Activated T-cell treated with anti-CD3 and anti-CD28 coated beads for 4 hours (primary cell): ENCODE measurements at places on chromosomes 12 and 14.
A peak's percentile ranks its signal among the peaks of the same experiment; 100 is the strongest.

- no peak for DNase-seq
Observed at GRCh38 chr14:21711360-21711961, 37.8 kb upstream of the OR4E1 start.

DNA sequence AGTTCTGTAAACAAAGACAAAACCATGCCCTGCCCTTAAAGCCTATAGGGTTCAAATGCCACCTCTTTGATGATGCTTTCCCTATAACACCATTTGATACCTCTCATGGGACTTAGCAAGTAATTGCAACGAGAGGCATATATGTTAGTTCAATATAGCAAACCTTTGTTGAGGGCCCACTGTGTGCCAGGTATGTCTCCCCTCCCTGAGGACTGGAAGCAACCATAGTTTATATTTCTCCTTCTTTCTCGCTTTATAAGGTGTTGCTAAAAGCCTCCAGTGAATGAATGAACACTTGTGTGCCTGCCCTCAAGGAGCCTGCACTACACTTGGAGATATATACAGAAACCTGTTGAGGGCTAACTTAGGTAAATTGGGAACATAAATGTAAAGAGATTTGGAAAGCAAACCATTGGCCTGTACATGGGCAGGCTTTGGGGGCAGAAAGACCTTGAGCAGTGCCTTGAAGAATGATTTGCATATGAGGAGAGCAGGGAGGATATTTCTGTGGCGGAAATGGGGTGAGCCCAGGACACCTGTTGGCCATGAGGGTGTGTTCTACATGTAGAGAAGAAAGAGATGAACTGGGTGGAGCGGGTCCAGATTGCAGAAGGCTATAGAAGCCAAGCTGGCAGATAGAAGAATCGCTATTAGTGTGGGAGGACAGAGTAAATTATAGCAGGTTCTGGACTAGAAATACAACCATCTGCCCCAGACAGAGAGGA lies 1.8 kb upstream of the CKAP4 start:
- no peak for DNase-seq

DNA sequence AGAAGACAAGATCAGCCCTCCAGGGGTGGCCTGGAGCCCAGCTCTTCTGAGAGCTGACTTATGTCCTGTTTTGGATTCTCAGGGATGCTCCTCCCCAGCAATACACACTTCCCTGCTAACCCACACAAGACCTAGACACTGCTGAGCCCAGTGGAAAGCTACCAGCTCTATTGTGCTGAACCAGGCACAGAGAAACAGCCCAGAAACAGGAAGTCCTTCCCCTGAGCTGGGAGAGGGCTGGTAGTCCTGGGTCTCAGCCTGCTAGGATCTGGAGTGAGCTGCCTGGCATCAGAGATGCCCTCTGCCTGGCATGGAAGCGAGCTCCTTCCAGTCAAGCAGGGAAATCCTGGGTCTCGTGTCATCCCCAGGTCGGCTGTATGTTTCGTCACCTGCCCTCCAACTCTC lies 1.2 kb upstream of the LAG3 start:
- DNase-seq = no peak

DNA sequence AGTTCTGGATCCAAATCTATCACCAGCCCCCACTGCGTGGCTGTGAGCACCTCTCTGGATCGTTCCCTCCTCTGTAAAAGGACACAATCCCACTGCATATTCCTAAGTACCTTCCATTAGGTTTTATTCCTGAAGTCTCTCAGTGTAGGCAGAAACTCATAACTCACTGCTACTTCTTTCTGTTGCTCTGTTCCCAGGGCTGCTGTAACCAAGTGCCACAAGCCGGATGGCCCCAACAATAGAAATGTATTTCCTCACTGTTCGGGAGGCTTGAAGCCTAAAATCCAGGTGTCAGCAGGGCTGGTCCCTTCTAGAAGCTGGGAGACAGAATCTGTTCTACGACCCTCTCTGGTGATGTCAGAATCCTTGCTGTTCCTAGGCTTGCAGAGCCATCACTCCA lies 24.9 kb downstream of the FOXN3 start:
- no peak for DNase-seq

DNA sequence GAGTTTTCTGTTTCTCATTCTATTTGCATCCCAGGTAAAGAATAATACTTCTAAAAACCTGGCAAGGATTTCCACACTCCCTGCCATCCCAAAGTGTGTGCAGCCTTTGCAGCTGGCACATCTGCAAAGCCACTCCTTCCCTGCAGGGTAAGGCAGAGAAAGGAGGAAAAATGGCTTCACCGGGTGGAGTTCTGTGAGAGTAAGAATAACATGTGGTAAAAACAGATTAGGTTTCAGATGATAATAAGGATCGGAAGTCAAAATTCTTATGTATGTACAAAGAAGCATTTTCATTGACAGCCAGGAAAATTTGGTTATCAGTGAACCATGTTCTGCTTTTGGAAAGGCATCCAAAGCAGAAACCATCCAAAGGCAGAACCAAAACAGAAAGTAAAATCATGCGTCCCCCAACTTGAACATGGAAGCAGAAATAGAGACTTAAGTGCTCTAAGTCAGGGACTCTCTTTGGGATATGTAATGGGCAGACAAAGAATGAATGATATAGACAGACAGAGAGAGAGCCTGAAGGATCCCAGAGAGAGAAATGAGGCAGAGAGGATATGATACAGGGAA lies 192.6 kb upstream of the CCDC196 start:
- DNase-seq = no peak

DNA sequence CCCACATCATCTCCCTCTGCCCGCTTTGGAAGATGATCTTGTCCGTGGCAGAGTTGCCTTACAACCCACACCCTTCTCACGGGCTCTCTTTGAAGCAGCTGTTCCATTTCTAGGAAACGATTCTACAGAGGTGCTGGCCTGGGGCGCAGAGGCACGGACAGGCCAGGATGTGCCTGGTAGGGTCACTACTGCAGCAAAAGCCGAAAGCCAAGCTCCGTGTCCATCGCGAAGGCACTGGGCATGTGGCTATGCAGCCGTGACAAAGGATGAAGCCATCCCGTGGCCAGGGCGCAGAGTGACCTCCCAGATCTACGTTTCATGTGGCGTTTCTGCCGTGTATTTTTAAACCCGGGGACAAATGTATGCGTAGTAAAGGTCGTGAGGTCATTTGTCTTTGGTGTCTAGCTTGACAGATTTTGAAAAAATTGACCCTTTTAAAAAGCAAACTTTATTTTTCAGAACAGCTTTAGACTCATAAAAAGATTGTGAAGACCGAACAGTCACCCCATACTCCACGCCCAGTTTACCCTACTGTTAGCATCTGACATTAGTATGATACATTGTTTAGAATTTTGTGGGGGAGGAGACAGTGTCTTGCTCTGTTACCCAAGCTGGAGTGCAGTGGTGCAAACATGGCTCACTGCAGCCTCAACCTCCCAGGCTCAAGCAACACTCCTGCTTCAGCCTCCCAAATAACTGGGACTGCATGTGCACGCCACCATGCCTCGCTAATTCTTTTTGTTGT lies 40.4 kb upstream of the NCOR2 start:
- DNase-seq = no peak

- DNase-seq = no peak
Observed at GRCh38 chr12:105252901-105253300, 16.9 kb upstream of the APPL2 start.

DNA sequence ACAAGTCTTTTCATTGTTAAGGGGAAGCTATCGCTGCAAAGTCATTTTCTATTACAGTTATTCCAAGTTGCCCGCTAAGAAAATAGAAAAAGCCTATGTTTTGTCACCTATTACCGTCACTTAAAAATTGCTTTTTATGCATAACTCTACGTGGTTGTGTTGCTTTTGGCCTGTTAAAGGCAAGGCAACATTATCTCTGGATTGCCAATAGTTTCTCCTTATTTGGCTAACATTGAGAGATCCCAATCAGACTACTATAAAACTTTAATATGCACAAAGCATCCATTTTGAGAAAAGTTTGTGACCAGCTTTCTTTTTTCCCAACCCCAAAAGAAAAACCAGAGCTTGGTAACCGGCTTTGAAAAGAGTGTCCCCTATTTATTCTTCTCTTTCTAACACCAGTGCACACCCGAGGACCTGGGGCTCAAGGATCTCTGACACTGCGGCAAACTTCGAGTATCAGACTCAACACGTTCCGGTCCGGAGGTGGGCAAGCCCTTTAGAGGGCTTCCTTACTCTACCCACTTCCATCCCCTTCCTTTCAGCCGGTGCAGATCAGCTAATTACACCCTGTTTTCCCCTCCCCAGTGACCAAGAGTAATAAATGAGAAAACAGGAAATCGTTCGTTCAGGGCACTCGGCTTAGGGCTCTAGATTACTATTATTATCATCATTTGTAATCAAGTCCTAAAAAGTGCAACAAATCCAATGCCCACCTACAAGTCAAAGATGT lies 1.2 kb downstream of the PPP1R12A start:
- no peak for DNase-seq

DNA sequence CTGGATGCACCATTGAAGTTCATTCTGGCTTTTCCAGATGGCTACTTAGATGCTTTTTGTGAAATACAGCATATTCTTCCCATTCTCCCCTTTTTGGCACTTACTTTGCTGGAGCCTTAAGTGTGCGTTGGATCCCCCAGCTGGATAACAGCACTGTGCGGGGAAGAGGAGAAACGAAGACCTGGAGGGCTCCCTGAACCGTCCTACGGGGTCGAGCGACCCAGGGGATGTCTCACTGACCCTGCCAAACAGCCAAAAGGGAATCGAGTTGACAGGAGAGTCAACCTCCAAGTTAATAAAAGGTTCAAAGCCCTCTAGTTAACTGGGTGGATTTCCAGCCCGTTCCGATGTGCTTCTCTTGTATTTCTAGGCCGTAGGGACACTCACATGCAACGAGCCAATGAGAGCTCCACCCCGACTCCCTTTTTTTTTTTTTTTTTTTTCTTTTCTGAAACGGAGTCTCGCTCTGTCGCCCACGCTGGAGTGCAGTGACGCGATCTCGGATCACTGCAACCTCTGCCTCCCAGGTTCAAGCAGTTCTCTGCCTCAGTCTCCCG lies 1.0 kb upstream of the CAMKK2 start:
- DNase-seq = peak; percentile 42

DNA sequence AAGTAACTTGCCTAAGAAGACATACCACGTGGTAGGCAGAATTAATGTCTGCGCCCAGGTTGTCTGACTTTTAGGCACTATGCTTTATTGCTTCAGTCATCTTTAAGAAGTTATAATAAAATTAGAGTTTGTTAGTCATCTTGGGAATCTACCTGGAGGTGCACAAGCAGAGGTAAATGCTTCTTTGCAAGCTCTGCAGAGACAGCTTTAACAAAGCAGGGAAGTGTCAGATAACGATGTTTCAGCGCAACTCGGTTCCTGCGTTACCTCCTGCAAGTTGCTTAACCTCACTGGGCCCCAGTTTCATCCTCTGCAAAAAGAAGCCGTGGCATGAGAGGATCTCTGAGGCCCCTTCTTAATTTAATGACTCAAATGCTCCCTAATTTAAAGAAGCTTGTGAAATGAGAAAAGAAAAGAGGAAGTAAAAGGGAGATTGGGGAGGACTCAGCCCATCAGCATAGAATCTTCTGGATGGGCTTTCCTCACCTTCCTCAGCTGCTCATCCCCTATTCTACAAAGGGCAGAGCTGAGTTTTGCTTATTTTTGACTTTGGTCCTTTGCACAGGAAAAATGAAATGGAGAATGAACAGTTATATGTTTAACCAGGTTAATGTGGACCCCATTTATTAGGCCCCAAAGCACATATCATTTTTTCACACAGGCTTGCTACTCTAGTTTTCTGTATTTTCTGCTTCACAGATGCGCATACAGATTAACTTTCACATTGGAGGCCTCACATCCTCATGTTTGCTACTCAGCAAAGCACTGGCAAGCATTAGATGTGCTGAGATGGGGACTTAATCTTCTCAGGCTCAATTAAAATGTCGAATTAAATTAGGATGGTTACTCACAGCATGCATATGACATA lies 5.1 kb downstream of the ARHGDIB start:
- DNase-seq = no peak

DNA sequence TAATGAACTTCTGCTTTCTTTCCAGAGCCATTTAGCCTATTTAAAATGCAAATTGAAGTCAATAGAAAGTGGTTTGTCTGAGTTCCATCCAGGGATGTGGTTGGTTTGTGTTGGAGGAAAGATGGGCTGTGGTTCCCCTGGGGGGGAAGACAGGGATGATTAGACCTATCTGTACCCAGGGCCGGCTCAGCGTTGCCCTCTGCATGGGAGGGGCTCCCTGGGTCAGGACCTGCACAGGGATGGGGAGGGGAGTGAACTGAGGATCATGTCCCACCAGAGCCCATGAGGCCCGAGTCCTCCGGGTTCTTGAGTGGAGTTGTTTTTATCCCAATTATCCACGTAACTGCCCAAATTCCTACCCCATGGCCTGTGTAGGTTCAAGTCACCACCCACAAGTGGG lies 76.9 kb upstream of the SFSWAP start:
- no peak for DNase-seq

GRCh38 chr12:94205822-94206221 lies 57.4 kb downstream of the PLXNC1 start:
- DNase-seq = no peak

DNA sequence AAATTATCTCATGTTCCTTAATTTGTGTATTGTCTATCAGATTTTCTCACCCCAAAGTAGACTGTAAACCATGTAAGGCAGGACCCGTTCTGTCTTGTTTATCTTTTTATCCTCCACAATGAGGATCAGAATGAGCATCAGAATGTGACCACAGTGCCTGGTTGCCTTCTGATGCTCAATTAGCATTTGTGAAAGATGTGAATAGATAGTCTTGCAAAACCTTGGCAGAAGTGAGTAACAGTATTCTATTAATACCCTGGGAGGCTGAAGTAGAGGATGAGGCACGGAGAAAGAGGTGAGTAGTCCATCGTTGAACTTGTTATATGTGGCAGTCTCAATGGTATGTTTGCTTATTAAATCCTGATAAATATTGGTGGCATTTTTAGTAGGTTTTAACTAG lies 781.4 kb downstream of the NRXN3 start:
- no peak for DNase-seq

DNA sequence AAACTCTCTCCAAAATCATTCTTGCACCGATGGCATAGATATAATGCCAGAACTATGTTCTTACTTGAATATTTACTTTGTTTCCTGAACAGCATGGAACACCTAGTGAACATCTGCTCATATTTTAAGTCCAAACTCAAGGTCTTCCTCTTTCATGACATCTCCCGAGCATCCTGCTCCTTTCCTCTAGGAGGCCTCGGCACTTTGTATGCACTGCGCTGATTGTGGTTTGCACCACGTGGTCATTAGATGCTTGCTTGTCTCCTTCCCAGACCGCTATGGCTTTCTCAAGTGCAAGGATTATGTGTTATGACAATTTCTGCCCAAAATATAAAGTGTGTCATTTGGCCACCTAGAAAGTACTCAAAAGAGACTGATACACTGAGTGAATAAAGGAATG lies 912.0 kb downstream of the GALC start:
- no peak for DNase-seq

- no peak for DNase-seq
Observed at GRCh38 chr14:30958555-30959407, 66.7 kb upstream of the AP4S1 start.
